ENCODE measurements at places on chromosomes 13 and 19.

DNA sequence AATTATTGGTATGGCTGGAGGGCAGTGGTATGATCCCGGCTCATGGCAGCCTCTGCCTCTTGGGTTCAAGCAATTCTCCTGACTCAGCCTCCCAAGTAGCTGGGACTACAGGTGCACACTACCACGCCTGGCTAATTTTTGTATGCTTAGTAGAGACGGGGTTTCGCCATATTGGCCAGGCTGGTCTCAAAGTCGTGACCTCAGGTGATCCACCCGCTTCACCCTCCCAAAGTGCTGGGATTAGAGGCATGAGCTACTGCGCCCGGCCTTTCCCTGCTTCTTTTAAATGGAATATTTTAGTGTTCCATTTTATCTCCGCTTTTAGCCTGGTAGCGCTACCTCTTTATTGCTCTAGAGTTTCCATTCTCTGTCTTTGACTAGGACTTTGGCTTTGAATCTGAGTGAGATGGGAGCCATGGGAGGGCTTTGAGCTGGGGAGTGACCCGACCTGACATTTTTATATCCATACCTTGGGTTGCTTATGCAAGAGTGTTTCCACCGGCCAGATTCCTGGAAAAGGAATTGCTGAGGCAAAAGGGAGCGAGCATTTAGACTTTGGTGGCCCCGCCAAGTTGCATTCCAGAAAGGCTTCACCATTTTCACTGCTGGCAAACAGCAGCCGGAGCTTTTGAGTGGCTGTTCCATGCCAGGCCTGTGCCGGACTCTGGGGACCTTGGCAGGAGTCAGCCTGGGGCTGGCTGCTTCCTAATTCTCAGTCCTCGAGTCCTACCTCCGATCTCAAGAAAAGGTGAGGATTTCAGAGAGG lies 22.9 kb downstream of the BICRA start:
- no peak for DNase-seq

GRCh38 chr19:47239152-47239551 lies 8.2 kb upstream of the BBC3 start:
- no peak for DNase-seq

DNA sequence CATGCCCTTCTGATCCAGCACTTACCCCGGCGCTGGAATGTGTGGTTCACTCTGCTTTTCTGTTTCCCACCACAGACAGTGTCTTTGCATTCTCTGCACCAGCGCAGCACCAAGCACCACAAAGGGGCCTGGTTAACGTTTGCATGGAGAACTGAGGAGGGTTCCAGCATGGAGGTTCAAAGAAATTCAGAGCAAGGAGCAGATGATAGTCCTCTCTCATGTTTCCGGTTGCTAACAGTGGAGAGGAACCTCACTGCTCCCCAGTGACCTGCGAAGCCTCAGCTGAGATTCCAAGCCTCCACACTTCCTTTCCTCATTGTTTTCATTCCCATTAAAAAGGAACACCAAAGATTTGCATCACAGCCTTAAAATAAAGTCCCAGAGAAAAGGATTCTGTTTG lies 99.7 kb downstream of the STARD13 start:
- no peak for DNase-seq

GRCh38 chr13:95256091-95256490 lies 45.2 kb downstream of the ABCC4 start:
- no peak for DNase-seq

DNA sequence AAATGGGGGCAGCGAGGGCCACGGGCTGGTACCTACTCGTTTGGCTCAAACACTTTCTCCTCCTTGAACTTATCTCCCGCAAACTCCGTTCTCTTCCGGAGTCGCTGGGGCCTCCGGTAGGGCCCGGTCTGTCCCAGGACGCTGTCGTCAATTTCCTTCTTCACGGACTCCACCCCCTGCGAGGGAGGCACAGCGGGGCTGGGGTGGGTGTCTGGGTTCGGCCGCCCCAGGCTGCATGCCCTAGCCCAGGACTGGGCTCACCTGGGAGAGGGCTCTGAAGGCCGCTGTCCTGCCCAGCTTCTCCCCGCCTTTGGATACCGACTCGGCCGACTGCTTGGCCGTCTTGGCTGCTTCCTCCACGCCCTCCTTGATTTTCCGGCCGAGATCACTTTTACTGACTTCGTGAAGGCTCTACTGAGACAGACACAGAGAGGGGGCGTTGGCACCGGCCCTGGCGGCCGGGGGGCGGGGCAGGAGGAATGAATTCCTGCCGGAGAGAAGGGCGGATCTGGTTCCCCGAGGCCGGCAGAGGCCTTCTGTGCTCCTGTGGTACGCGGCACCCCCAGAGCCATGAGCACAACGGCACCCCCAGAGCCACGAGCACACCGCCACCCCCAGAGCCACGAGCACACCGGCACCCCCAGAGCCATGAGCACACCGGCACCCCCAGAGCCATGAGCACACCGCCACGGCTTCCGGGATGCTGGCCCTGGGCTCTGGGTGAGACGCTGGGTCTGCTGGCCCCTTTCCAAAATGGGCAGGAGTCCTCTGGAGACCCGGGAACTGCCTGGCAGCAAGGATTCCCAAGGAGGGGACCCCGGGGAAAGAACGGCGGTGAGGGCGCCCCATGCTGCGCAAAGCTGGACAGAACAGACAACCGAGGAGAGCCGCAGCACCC lies 8.1 kb upstream of the CTXN1 start:
- DNase-seq: no peak

Measured in amygdala (tissue), 56 donors.